ENCODE measurements at places on chromosomes 4 and X.
A peak's percentile ranks its signal among the peaks of the same experiment; 100 is the strongest.

DNA sequence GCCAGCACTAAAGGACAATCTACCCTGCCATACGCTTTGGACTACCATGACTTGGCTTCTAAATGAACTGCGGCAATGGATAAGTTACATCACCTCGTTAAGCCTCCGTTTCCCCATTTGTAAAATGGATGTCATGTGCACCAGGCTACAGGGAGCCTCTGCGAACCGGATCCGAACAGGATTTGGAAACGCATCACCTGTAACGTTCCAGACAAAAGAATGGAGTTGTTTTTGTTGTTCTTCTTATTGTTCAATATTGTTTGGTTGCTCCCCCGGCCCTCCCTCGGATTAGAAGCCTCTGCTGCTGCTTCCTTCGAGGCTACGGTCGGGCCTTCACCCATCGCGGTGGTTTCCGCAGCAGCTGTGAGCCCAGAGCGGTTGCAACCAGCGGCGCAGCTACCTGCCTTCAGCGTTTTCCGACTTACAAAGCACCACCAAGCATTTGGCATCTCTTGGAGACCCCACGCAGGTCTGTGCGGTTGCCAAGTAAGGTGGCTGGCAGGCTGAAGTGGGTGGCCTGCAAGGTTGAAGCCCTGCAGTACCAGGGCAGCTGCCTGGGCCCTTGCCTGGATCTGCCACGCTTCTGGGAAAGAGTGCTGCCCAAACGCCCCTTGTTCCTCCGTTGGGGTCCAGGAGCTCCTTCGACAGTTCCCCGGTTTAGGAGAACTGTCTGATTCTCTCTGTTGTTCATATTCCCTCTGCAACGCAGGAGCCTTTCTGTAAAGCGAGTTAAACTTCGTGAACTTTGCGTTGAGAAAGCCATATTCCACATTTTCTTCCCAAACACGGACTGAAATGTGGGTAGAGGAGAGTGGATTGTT, 7.1 kb downstream of the NKX3-2 start:
- DNase-seq = no peak

- no peak for DNase-seq
These were observed 41.1 kb upstream of the ACSL4 start for GRCh38 chrX:109774136-109774535.

- no peak for DNase-seq
These were observed 77.9 kb downstream of the SMARCA1 start for GRCh38 chrX:129445436-129445835.

DNA sequence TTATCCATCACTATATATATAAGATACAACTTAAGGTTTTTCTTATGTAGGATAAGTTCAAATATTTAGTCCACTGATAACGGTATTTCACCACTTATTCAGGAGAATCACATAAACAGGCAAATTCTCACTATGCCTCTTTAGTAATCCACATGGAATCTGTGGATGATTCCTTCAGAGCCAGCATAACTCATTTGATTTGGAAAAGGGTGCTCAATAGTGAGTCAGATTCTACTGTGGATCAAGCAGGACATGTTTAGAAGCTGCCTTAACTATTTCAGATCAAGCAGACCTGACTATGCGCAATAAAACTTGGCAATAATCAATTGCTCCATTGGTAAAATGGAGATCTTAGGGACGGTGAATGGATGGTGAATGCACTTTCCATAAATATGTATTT, 184.1 kb downstream of the CBR4 start:
- DNase-seq = no peak

GRCh38 chrX:107135049-107135964, 16.7 kb upstream of the RBM41 start:
- no peak for DNase-seq

DNA sequence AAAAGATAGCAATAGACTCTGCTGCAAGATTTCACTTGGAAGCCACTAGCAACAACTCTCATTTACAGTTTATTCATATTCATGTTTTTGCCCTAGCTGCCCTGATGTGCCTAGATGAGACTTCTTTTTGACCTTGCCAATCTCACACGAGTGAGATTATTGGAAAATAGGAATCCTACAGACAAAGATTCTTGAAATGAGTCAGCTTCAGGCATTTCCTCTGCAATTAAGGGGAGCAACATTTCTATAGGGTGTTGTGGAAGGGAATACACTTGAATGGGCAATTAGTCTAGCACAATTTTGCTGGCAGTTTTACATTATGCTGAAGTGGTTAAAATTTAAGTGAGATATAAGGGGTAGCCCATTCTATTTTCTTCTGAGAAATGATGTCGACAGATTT, 217.0 kb upstream of the FAT4 start:
- DNase-seq = no peak

- DNase-seq = no peak
These were observed 294.3 kb upstream of the BOD1L1 start for GRCh38 chr4:13921805-13922204.

DNA sequence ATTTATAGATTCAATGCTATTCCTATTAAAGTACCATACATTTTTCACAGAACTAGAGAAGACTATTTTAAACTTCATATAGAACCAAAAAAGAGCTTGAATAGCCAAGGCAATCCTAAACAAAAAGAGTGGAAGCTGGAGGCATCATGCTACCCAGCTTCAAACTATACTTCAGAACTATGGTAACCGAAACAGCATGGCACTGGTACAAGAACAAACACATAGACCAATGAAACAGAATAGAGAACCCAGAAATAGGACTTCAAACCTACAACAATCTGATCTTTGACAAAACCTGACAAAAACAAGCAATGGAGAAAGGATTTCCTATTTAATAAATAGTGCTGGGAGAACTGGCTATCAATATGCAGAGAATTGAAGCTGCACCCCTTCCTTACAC, 134.2 kb upstream of the PAQR3 start:
- DNase-seq = no peak

GRCh38 chr4:169305651-169306050, 34.9 kb upstream of the SH3RF1 start:
- no peak for DNase-seq

GRCh38 chr4:170868170-170868569, 778.4 kb upstream of the AADAT start:
- DNase-seq = no peak

- no peak for DNase-seq
These were observed 240.3 kb upstream of the NDST3 start for GRCh38 chr4:117793845-117794480.

DNA sequence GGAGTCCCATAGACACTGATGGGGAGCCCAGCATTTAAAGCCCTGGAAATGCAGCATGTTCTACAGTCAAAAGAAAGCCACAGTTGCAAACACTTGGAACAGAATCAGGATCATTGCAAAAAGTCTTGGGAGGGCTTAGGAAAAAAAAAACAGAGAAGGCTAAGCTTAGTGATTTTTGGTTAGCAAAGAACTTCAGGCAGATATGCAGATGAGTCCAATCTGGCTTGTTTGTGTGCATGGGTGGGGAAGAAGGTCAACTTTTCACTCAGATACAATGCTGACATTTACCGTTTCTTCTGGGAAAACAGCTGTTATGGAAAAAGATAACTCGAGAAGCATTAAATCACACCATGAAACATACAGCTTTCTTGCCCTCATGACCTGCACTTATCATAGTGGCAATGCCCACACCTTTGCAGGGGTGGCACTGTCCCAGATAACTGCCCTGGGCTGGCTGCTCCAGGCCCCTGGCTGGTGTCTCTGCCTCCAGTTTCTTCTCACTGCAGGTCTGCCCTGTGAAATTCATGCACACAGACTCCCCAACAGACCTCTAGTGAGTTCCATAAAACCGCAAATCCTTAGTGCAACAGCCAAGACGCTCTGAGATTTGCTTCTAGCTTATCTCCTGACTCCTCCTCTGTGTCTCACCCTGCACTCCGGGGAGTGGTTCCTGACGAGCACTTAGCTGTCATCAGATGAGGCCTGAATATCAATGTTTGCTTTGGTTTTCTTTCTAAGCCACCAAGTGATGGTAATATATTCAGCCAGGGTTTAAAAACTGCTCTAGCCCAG, 99.2 kb downstream of the DRD5 start:
- DNase-seq = no peak

DNA sequence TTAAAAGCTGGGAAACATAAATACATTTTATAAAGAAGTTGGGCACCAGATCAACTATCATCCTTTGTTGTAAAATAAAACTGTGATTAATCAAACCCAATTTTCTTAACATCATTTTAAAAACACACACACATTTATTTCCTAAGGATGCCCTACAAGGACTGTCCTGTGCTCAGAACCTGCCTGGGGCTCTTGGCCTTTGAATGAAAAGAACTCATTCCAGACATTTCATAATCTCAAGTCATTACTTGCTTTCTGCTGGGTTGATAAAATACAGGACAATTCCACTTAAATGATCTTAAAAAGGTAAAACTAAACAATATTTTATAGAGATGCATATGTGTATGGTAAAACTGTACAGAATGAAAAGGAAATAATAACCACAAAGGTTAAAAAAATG, 2.8 kb downstream of the SH3D19 start:
- no peak for DNase-seq

GRCh38 chrX:81263059-81263458, 61.2 kb downstream of the SH3BGRL start:
- DNase-seq = no peak

- DNase-seq = no peak
These were observed 33.8 kb upstream of the TRIM2 start for GRCh38 chr4:153170407-153170806.

- DNase-seq = peak; percentile 87
These were observed at the start of gene SNCA for GRCh38 chr4:89836897-89837384. Gene SNCA, minus strand, starts transcription at chr4:89837161. Its CDS starts 1,494 bp downstream, at chr4:89835667.

- no peak for DNase-seq
These were observed 8.0 kb downstream of the ATP2B3 start for GRCh38 chrX:153525451-153525850.

GRCh38 chr4:118206627-118207026, 146.2 kb downstream of the PRSS12 start:
- no peak for DNase-seq

DNA sequence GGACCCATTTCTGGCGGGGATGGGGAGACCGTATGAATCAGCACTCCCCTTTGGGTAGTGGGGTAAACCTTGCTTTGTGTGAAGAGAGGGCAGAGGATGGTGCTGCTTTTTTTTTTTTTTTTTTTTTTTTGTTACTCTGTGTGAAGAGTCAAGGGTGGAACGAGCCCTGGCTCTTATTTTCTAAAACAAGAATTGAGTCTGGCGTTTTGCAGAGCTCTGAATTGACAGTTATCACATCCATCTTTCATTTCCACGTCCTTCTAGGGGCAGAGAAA, 1.2 kb downstream of the SLAIN2 start:
- no peak for DNase-seq

GRCh38 chrX:10288373-10288975, 131.7 kb downstream of the CLCN4 start:
- no peak for DNase-seq

DNA sequence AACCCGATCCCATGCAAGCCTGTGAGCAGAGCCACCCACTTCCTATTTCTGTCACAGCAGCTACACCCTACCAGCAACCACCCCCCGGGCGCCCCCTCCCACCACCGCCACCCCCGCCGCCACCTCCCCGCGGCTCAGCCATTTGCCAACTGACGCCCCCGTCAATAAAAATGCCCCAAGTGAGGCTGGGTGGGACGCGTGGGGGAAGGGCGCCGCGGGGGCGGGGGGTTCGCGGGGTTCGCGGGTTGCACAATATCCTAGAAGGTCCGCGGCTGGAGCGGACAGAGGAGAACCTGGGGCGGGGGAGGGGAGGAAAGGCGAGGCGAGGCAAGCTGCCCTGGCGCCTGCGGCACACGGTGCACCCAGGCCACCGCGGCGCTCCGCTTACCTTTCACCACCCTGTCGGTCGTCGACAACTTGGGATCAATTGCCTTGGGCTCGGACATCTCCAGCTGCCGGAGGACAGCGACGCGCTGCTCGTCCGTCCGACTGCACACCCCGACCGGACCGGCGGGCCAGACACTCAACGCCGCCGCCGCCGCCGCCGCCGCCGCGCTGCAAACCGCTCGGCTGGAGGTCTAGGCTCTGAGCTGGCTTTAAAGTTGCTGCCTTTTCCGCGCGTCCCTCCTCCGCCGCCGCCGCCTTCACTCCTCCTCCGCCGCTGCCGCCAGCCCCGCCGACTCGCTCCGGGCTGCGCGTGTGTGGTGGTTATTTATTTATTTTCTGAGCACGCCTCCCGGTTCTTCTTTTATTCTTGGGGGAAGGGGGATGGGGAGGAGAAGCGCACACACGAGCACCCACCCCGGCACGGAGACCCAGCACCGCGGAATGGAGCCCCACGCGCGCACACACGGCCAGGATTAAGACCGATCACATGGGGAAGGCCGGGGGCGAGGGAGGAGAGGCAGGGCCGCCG, 717 bp downstream of the PPP3CA start:
- peak; percentile 79 for DNase-seq

- no peak for DNase-seq
These were observed 54.8 kb downstream of the TBL1X start for GRCh38 chrX:9519546-9520216.

DNA sequence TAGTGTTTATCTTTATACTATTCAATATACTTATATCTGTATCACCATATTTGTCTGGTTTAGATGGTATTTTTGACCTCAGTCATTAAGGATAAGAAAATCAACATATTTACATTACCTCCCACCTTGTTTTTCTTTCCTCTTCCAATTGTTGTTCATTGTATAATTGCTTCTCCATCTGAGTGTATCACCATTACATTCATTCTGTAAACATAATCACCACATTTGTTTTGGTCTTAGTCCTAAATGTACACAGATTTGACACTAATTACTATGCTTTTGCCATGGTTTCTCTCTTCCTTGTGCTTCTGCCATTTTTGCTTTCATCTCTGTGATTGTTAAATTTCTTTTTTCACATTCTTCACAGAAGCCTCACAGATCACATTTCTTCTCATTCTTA, 12.7 kb downstream of the ARMCX6 start:
- DNase-seq = no peak

DNA sequence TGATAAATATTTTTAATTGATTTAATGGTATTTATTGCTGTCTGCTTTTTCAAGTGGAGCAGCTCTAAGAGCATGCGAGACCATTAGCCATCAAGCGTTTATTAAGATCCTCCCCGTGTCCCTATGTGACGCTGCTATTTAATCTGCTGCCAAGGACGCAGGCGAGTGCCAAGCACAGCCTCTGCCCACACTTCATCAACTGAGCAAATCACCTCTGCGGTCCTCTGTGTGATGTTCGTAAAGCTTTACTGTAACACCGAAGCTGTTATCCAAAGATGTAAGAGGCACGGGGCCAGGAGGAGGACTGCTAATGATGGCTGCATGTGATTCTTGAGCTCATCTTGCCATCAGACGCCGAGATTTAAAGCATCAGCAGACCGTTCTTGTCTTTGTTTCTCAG, 79.5 kb downstream of the STOX2 start:
- no peak for DNase-seq

- DNase-seq = no peak
These were observed 759.0 kb downstream of the ADGRL3 start for GRCh38 chr4:61959087-61959486.

DNA sequence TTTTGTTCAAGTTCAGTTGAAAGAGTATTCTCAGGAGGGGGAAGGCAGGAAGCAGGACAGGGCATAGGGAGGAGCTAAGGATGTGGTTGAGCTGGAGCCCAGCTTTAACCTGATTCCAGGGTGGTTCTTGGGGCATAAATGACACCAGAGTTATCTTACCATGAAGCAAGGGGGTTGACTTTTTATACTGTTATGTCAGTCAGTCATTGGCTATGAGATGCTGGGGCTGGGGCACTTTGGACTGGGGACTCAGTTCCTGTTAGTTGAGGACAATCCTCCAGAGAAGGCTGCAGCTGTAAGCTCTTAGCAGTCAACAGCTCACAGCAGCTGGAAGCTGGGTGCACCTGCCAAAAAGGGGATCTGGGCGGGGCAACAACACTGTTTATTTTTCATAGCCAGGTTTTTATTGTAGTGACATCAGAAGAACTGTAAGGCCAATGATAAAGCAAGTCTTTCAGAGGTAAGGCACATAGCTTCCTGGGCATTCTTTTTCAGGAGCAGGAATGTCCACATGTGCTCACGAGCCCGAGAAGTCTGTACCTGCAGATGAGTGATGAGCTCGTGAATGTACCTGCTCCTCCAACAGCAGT, 78.5 kb downstream of the MID1IP1 start:
- no peak for DNase-seq

Data from C1 segment of cervical spinal cord (tissue), 14 donors.